ENCODE measurements at places on chromosomes 13 and 19.

DNA sequence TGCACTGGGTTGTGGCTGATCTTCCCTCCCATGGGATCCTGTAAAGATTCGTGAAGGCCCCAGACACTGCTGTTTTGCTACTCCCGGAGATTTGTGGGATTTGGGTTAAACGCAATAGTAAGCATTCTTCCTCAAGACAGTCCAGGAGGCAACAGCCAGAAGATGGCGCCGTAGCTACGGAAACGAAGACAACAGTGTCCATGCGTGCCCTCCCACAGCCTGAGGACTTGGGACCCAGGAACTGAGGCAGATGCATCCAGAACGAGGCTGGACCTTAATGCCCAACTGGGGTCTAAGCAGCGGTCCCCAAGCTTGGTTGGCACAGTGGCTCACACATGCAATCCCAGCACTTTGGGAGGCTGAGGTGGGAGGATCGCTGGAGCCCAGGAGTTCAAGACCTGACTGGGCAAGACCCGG lies 57.6 kb upstream of the ZNF507 start:
- peak; percentile 68 for DNase-seq

GRCh38 chr13:85249151-85249550 lies 550.1 kb downstream of the SLITRK6 start:
- DNase-seq: no peak

DNA sequence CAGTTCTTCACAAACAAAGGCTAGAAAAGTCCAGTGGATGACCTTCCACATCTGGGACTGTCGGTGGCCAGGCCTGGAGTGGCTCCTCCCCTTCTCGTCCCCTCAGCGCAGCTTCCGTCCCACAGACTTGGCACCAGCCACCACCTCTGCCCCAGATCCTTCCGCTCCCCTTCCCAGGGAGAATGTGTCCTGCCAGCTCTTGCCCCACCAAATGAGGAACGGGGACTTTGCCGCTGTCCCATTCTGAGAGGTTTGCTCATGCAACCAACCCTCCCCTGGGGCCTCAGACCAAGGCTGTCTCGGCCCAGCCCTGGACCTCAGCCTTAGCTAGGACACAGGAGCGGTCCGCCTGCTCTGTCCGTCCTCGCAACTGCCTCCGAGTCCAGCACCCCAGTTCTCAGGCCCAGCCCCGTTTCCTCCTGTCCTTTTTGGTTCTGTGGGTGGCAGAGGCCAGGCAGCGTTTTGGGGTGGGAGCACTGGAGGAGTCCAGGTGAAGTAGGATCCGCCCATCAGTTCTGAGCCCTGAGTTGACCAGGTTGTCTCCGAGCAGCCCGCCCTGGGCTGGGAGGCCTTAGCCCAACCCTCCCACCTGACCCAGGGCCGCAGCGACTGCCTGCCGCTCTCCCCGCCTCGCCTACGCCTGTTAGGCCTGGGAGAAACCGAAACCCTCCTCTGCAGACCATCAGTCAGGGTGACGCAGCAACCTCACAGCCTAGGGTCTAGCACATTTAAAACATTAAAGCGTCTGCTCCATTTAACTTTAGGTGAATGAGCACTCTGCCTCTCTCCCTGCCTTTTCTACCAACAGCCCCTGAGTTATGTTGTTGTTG lies 284.3 kb downstream of the FOXO1 start:
- DNase-seq: no peak

DNA sequence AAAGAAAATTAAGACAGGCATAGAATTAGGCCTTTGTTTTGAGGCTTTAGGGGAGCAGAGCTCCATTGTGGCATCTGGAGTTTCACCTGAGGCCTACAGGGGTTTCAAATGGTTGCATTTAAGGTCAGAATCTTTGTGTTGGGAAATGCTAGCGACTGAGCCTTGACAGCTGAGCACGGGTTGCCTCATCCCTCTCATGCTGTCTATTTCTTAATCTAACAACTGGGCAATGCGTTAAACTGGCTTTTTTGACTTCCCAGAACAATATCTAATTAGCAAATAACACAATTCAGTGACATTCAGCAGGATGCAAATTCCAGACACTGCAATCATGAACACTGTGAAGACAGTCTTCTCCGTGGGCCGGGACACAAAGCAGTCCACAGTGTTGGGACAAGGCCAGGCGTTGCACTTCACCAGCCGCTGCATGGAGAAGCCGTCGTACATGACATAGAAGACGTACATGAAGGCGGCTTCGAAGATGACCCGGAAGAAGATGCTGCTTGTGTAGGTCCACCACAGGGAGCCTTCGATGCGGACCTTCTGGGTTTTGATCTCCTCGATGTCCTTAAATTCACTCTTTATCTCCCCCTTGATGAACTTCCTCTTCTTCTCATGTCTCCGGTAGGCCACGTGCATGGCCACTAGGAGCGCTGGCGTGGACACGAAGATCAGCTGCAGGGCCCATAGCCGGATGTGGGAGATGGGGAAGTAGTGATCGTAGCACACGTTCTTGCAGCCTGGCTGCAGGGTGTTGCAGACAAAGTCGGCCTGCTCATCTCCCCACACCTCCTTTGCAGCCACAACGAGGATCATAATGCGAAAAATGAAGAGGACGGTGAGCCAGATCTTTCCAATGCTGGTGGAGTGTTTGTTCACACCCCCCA lies 3.8 kb downstream of the GJB2 start:
- no peak for DNase-seq

DNA sequence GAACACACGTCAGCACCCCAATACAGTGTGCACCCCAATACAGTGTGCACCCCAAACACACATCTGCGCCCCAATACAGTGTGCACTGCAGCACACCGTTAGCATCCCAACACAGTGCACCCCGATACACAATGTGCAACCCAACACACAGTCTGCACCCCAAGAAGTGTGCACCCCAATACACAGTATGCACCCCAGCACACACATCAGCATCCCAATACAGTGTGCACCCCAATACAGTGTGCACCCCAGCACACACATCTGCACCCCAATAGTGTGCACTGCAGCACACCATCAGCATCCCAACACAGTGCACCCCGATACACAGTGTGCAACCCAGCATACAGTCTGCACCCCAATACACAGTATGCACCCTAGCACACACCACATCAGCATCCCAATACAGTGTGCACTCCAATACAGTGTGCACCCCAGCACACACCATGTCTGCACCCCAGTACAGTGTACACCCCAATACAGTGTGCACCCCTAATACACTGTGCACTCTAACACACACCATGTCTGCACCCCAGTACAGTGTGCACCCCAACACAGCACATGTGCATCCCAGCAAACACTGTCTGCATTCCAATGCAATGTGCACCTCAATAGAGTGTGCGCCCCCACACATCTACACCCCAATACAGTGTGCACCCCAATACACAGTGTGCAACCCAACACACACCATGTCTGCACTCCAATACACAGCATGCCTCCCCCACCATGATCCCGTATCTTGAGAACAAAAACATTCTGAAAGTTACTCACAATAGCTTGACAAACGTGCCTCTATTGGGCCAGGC lies 855 bp upstream of the CARS2 start:
- DNase-seq: no peak

GRCh38 chr13:26914624-26915023 lies 154.0 kb upstream of the GPR12 start:
- DNase-seq: peak; percentile 3

GRCh38 chr13:85737952-85738351 lies 61.3 kb downstream of the SLITRK6 start:
- no peak for DNase-seq

DNA sequence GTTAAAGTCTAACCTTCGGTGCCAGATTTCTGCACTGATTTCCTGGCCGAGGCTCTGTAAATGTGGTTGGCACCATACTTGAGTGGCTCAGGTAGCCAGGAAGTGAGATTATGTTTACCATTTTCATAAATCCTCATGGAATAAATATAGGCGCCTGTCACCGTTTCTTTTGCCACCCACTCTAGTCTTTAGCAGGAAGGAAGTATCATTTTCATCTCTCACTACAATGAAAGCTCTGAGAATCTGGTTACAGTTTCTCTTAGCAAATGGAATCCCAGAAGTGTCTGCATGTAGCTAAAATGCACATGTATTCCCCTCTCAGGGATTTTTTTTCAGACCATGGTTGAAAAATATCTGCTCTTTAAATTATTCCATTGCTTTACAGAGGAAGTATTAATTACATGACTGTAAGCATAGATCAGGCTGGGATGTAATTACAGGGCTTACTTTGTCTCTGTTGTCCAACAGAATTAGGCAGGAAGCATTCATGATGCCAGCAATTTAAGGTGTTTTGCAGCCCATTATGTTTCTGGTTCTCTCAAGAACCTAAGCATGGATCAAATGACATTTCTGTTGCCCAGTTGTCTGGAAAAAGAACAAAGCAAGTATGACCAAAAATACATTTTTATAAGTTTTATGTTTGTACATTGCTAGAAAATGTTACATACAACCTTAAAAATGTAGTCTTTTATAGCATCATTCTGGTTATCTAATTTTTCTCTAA lies 221.7 kb upstream of the SPRY2 start:
- DNase-seq: peak; percentile 20

DNA sequence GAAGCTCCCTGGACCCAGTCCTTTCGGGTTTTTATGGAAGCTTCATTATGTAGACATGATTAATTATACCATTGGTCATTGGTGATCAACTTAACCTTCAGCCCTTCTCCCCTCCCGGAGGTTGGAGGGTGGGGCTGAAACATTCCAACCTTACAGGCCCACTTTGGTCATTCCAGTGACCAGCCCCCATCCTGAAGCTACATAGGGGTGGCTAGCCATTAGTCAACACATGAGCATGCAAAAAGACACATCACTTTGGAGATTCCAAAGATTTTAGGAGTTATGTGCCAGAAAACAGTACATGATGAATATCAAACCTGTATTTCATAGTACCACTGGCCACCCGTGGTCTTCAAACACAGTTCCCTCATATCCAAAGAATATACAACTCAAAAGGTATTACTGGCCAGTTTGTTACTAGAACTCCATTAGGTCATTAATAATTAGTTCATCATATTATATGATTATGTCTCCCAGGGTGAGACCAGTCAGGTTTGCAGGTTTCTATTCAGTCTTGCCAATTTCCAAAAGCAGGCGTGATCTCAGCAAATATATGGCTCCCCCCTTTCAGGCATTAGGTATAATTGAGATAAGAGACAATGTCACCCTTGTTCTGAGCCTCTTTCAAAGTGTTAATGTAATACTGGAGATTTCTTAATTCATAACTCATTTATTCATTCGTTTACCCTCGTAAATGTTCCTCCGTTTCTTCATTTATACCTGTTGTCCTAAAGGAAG lies 11.1 kb downstream of the PPP5C start:
- DNase-seq: no peak

DNA sequence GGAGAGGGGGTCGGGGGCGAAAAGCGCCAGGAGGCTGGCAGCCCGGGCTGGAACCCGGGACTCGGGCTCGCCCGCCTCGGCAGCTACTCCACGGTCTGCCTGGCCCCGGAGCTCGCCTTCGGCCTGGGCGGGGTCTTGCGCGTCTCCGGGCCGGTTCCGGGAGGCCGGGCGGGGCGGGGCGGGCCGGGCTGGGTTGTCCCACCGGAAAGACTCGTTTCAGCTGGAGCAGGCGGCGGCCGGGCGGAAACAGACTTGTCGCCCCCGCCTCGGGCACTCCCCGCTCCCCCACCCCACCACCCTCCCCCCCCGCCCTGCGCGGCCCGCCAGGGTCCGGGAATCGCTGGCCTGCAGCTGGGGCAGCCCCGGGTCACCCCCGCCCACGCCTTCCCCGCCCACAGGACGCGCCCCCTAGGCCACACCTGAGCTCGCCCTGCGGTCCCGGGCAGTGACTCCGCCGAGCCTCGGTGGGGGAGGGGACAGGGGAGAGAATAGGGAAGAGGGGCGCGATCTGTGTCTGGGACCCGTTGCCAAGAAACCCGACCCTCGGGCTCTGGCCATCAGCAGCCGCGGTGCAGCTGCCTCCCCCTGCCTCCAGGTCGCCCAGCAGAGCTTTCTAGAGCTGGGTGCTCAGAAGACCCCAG lies 109.4 kb downstream of the KCTD15 start:
- peak; percentile 55 for DNase-seq

- no peak for DNase-seq
Measured at GRCh38 chr13:25990801-25991200, 61.0 kb downstream of the SHISA2 start.

- DNase-seq: no peak
Measured at GRCh38 chr19:17025991-17026658, 485 bp downstream of the CPAMD8 start.

GRCh38 chr19:34841780-34842179 lies 68.8 kb upstream of the ZNF599 start:
- no peak for DNase-seq

GRCh38 chr13:43379738-43380137 lies 356.4 kb downstream of the DNAJC15 start:
- no peak for DNase-seq

DNA sequence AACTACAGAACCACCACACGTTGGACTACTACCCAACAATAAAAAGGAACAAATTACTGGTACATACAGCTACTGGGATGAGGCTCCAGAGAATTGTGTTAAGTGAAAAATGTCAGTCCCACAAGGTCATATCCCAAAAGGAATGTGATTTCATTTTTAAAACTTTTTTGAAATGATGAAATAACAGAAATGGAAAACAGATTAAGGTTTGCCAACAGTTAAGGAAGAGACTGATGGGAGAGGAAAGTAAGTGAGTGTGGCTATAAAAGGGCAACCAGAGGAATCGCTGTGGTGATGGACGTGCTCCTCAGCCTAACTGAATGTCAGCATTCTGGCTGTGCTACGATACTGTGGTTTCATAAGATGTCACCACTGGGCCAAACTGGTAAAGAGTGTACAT lies 512.8 kb downstream of the UQCRFS1 start:
- DNase-seq: no peak

GRCh38 chr13:52851137-52851962 lies 2.9 kb upstream of the PCDH8 start:
- peak; percentile 21 for DNase-seq

DNA sequence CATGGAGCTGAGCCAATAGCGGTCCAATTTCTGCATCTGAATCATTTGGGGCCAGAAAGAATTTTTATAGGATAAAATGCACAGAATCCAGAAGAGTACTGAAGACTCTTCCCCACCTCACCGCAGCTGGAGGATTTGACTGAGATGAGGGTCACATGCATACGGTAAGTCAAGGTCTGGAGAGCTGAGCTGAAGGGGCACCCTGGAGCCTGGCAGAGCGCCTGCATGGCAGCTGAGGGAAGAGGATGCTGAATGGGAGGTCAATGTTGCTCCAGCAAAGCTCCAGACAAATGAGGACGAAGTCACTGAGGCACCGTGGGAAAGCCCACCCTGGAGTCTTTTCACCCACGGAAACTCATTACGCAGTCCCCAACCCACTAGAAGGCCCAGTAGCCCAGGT lies 43.4 kb upstream of the ATP12A start:
- DNase-seq: no peak

DNA sequence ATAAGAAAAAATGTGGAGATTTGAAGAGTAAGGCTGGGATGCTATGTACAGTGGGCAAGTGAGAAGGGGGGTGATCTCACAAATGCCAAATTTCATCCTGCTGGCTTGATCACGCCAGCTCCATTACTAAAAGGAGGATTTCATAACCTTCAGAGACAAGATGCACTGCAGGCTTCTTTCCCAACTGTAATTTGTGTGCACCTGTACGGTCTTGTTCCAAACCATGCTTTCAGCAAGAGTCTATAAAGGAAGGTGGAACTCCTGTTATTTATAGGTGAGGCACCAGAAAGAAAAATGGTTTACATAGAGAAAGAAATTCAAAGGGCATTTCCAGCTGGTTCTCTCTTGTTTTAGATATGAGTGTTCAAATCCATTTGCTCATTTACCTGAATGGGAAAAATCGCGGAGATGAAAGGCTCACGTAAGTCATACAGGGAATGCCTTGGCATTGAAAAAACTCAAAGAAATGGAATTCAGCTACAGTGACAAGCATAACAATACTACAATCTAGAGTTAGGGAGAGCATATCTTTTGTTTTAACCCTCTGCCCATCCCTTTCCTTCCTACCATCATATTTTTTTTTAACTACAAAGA lies 13.3 kb downstream of the EFNB2 start:
- no peak for DNase-seq

GRCh38 chr13:79560954-79561353 lies 80.0 kb downstream of the NDFIP2 start:
- no peak for DNase-seq

All from dermis blood vessel endothelial cell (primary cell).